ENCODE measurements at places on chromosomes 7 and 10.

- H3K27me3 ChIP-seq, result no peaks in the 10 kb centered on the region
- peaks cover 8% of the 10 kb centered on the region for H3K36me3 ChIP-seq
- no peak for DNase-seq
- peak overlapping the region; percentile 34 for H3K27ac ChIP-seq
Measured at GRCh38 chr10:9069136-9069535, 1014.6 kb downstream of the GATA3 start.

DNA sequence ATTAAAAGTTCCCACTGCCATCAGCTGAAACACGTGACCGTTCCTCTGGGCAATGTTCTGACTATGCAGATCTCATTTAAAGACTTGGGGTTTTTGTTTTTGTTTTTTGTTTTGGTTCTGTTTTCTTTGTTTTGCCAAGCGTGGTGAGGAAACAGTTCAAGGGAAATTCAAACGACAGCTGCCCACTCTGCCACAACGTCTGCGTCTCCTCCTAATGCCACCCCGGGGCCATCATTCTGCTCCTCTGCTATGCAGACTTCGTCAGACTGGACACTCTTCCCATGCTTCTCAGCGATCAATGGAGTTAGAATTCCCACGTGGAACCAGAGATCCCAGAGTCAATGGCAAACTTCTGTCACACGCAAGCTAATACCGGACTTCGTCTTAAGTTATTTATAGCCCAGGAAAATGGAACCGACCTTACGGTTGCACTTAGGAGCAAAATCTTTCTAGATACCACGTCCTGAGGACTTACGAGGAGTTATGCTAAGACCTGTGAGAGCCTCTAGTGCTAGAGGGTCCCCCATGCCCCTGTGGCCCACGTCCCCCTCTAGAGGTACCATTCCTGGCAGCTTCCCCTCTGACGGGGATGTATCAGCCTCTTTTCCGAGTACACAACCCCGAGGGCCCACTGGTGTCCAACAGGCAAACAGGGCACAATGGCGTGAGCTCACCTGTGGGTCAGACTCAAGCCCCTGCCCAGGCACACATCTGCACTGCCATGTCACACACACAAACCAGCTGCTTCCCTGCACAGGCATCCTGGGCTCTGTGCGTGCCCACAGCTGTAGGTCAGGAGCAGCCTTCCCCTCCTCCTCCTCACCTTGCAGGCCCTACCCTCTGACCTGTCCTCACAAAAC is 24.4 kb downstream of the EBF3 start:
- no peak overlapping the region for H3K27ac ChIP-seq
- no peak for DNase-seq
- H3K4me3 ChIP-seq, result no peak overlapping the region
- H3K36me3 ChIP-seq, result no peaks in the 10 kb centered on the region

GRCh38 chr7:69166979-69167516 is 431.2 kb upstream of the AUTS2 start:
- no peak for DNase-seq
- no peak overlapping the region for H3K27ac ChIP-seq
- no peak overlapping the region for H3K4me3 ChIP-seq
- no peaks in the 10 kb centered on the region for H3K27me3 ChIP-seq
- H3K36me3 ChIP-seq, result no peaks in the 10 kb centered on the region

DNA sequence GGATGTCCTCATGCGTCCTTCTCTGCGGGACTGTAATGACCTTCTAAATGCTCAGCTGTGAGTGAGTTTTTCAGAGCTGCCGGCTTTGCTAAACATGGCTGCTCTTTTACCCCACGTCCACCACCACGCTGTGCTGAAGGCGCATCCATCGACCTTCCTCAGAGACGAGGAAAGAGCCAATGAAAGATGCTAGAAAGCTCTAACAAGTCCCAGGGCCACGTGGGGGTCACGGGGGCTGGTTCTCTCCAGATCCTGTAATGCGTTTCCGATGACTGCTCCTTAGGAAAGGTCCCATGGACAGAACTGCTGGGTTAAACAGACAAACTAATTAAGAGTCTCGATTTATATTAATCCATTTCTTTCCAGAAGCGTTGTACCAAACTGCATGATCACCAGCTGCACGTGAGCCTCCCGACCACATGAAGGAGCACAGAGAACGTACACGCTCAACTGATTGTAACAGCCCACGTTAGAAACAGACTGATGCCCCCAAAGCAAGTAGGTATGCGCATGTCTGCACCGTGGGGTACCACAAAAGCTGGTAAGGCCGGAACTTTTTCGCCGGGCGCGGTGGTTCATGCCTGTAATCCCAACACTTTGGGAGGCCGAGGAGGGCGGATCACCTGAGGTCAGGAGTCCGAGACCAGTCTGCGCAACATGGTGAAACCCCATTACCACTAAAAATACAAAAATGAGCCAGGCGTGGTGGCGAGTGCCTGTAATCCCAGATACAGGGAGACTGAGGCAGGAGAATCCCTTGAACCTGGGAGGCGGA is 109.6 kb downstream of the TCERG1L start:
- H3K4me3 ChIP-seq, result no peak overlapping the region
- peaks cover 3% of the 10 kb centered on the region for H3K27me3 ChIP-seq
- H3K27ac ChIP-seq, result no peak overlapping the region
- no peaks in the 10 kb centered on the region for H3K36me3 ChIP-seq
- no peak for DNase-seq

DNA sequence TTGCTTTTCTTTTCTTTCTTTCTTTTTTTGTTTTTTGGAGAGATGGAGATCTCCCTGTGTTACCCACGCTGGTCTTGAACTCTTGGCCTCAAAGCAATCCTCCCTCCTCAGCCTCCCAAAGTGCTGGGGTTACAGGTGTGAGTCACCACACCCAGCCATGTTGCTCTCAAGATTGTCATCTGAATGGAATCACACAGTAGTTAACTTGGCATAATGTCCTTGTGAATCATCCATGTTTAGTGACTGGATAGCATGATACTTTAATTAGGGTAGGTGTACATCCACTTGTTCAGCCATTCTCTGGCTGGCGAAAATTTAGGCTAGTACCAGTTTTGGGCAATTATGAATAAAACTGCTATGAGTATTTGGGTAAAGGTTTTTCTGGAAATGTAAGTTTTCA is 15.4 kb upstream of the GRB10 start:
- H3K27me3 ChIP-seq, result peaks cover 26% of the 10 kb centered on the region
- no peak overlapping the region for H3K4me3 ChIP-seq
- H3K27ac ChIP-seq, result no peak overlapping the region
- peaks cover 2% of the 10 kb centered on the region for H3K4me1 ChIP-seq
- DNase-seq, result no peak

- H3K27ac ChIP-seq, result no peak overlapping the region
- peaks cover 79% of the 10 kb centered on the region for H3K27me3 ChIP-seq
- peaks cover 36% of the 10 kb centered on the region for H3K4me1 ChIP-seq
- peak overlapping the region; percentile 18 for H3K4me3 ChIP-seq
Measured at GRCh38 chr10:100745882-100746783, 751 bp downstream of the PAX2 start.

DNA sequence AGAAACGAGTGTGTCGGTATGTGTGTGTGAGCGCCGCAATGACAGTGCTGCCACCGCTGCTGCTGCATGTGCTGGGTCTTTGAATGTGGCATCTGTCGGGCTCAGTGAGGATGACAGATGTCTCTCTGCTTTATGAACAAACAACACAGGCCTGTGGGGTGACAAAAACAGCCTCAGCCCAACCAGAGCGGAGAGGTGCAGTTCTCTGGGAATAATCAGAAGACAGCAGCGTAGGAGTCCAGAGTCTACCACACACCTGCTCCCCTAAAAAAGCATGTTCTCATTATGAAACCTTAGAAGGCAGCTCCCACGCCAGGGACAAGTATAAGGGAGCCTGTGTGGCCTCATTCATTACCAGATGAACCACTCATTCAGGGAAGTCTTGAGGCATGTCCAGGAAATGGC is 278.3 kb downstream of the KCNMA1 start:
- no peaks in the 10 kb centered on the region for H3K4me1 ChIP-seq
- H3K36me3 ChIP-seq, result no peaks in the 10 kb centered on the region
- no peak overlapping the region for H3K4me3 ChIP-seq
- no peak for DNase-seq
- no peaks in the 10 kb centered on the region for H3K27me3 ChIP-seq
- no peak overlapping the region for H3K27ac ChIP-seq

GRCh38 chr7:37482953-37483352 is 34.3 kb upstream of the ELMO1 start:
- H3K4me3 ChIP-seq, result no peak overlapping the region
- H3K27ac ChIP-seq, result no peak overlapping the region
- H3K27me3 ChIP-seq, result peaks cover 2% of the 10 kb centered on the region
- no peak for DNase-seq
- no peaks in the 10 kb centered on the region for H3K4me1 ChIP-seq

DNA sequence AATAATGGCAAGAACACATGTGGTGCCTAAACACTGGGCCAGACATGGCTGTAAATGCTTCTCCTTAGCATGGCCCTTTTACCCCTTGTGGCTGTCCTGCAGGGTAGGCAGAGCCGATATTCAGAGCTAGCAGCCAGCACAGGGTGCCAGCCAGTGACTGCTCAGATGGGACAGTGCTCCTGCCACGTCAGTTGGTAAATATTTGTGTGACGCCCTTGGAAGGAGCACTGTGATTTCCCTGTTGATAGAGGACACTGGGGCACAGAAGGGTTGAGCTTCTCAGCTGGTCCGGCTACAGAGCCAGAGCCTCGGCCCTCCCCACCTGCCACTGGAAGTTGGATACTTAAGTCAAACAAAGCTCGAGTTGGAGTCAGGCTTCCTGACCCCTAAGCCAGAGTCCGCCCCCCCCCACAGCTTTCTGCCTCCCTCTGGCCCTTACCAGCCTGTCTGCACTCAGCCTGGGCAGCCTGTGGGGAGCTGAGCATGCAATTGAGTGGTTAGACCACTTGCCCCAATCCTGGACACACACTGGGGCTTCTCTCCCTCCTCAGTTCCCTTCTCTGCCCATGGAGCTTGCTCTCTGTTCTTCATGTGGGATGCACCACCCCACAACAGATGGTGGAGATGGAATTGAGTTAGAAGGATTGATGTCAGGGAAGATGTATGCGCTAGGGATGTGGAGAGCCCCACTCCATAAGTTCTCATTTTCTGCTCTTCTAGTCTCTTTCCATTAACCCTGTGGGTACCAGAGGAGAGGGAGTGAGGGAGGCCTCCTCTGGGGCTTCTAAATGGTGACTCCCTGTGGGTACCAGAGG is 350.8 kb downstream of the PLXNA4 start:
- H3K4me1 ChIP-seq, result no peaks in the 10 kb centered on the region
- no peak overlapping the region for H3K4me3 ChIP-seq
- H3K36me3 ChIP-seq, result no peaks in the 10 kb centered on the region
- no peak overlapping the region for H3K27ac ChIP-seq

DNA sequence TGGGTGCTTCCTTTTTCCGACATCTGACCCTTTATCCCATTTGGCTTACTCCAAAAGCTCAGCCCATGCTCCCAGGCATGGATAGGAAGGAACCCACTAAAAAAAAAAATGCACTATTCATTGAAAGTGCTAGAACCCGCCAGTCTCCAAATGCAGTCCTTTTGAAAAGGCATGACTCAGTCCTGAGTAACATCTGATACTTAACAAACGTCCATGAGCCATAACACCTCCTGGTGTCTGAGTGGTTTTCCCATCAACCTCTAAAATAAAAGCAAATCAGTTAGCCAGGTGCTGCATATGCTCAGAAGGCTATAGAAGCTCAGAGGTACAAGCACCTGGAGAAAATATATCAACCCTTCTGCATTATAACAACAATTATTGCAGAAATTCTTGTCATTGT is 45.0 kb upstream of the CACUL1 start:
- H3K4me1 ChIP-seq, result peaks cover 4% of the 10 kb centered on the region
- H3K4me3 ChIP-seq, result no peak overlapping the region
- H3K27ac ChIP-seq, result no peak overlapping the region
- no peaks in the 10 kb centered on the region for H3K36me3 ChIP-seq
- H3K27me3 ChIP-seq, result peaks cover 13% of the 10 kb centered on the region
- DNase-seq, result no peak

- H3K4me3 ChIP-seq, result no peak overlapping the region
- peaks cover 14% of the 10 kb centered on the region for H3K27me3 ChIP-seq
- no peaks in the 10 kb centered on the region for H3K4me1 ChIP-seq
- no peak overlapping the region for H3K27ac ChIP-seq
- no peak for DNase-seq
Measured at GRCh38 chr10:30088178-30088577, 28.8 kb upstream of the JCAD start.

GRCh38 chr7:17680026-17680425 is 260.3 kb downstream of the SNX13 start:
- no peak for DNase-seq
- no peaks in the 10 kb centered on the region for H3K36me3 ChIP-seq
- H3K27ac ChIP-seq, result no peak overlapping the region
- H3K4me1 ChIP-seq, result no peaks in the 10 kb centered on the region
- H3K27me3 ChIP-seq, result no peaks in the 10 kb centered on the region

- H3K4me1 ChIP-seq, result no peaks in the 10 kb centered on the region
- no peak for DNase-seq
- H3K4me3 ChIP-seq, result no peak overlapping the region
- no peak overlapping the region for H3K27ac ChIP-seq
Measured at GRCh38 chr7:70704831-70705346, 427.1 kb upstream of the GALNT17 start.

DNA sequence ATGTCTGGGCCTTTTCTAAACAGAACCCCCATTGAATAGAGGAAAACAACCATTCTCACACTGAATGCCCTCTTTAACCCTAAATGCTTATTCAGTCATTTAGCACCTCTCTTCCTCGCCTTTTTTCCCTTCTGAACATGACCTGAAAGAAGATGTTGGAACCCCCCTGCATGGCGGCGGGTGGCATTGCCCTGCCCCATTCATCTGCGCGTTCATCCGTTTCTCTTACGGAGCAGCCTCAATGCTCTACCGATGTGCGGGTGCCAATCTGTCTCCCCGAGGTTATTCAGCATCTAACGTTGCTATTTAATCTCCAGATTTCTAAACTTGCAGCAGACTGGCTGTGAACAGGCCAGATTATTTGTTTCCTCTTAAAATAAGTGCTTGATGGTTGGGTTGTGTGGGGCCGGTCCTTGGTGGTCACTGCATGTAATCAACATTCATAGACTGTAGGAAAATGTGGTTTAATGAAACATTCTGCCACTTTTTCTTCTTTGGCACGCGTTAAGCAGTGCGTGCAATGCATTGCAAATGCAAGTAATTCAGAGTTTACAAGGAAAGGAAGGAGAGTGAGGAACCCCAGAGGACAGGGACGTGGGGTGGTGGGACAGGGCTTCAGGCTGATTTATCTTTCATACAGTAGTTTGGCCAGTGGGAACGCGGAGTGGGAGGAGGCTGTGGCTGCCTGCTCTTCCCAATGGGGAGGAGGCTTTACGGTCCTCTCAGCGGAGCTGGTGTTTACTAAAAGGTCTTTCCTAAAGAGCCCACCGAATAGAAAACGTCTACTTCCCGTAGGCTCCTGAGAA is 286.7 kb downstream of the DPP6 start:
- no peak for DNase-seq
- no peak overlapping the region for H3K27ac ChIP-seq
- H3K4me3 ChIP-seq, result no peak overlapping the region
- H3K4me1 ChIP-seq, result no peaks in the 10 kb centered on the region
- no peaks in the 10 kb centered on the region for H3K27me3 ChIP-seq
